ENCODE measurements at places on chromosomes 7 and 10. TPM values are rescaled to one million over a fixed set of nuclear protein-coding genes. Genes with fewer than 3 reads are reported as not detected.

BMPER gene
- total RNA-seq, result 2.6 TPM

SMKR1 gene
- 0.33 TPM for total RNA-seq

MYO3A gene
- total RNA-seq, result 1.0 TPM

PILRB gene
- 12.5 TPM for total RNA-seq

HOXA10 gene
- 54.5 TPM for total RNA-seq

MRC1 gene
- total RNA-seq, result not detected

AKR1C4 gene
- not detected for total RNA-seq

CHRM2 gene
- 2.9 TPM for total RNA-seq

TRIM50 gene
- total RNA-seq, result not detected

AGBL3 gene
- total RNA-seq, result 0.89 TPM

FGL2 gene
- total RNA-seq, result not detected

ZNF25 gene
- 2.6 TPM for total RNA-seq

All from mesangial cell (primary cell).